Activated T-cell treated with anti-CD3 and anti-CD28 coated beads, Interleukin-2, amount 50 U/mL, for 72 hours (primary cell): ENCODE measurements at places on chromosomes 1 and 21. TPM values are rescaled to one million over a fixed set of nuclear protein-coding genes. Genes with fewer than 3 reads are reported as not detected.

AGMAT gene
- total RNA-seq, result 8.5 TPM

ZC3H11A gene
- 141 TPM for total RNA-seq

TCHHL1 gene
- total RNA-seq, result not detected

DNA sequence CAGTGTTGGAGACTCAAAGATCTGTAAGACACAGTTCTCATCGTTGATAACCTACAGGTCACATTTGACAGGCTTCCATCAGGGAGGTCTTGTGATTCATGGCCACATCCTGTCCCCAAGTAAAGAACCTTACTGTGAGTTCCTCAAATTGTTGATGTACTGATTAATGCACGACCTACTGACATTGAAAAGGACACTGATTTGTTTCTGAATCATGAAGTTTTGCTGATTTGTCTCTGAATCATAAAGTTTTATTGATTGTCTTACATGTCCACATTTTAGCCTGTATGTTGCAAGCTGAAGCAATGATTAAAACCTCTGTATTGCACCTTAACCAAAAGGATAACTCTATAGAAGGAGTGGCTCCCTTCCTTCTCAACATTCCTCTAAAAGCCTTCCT, 476.3 kb upstream of the RUNX1 start:
- peak overlapping the region; percentile 39 for H3K4me3 ChIP-seq
- DNase-seq, result peak; percentile 23
- H3K27me3 ChIP-seq, result no peaks in the 10 kb centered on the region
- peaks cover 46% of the 10 kb centered on the region for H3K4me1 ChIP-seq
